ENCODE measurements at places on chromosomes 6 and 20.

DNA sequence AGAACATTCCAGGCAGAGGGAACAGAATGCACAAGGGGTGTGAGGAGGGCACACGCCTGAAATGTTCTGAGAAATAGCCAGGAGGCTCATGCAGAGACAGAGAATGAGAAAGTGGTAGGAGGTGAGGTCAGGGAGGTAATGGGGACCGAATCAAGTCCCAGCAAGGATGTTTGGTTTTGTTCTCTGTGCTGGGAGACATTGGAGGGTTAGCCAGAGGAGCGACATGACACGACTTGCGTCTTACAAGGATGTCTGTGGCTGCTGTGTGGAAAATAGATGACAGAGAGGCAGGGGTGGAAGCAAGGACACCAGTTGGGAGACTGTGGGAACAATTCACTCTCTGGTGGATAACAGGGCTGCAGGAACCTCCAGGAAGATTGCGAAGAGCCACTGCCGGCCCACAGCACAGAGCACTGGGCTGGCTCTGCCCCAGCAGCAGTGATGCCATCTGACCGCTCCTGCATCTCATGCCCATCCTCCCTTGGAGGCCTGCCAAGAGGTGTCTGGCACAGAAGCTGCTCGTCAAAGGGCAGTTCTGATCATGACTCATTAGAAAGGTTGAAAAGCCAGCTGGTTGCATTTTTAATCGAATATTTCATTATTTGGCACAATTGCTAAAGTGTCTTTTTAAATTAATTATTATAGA is 57.7 kb upstream of the CD83 start:
- no peak for DNase-seq

GRCh38 chr6:170206317-170206621 is 84.6 kb downstream of the DLL1 start:
- DNase-seq: no peak

- DNase-seq: no peak
These were observed 81.9 kb downstream of the LYRM4 start for GRCh38 chr6:5178806-5179205.

DNA sequence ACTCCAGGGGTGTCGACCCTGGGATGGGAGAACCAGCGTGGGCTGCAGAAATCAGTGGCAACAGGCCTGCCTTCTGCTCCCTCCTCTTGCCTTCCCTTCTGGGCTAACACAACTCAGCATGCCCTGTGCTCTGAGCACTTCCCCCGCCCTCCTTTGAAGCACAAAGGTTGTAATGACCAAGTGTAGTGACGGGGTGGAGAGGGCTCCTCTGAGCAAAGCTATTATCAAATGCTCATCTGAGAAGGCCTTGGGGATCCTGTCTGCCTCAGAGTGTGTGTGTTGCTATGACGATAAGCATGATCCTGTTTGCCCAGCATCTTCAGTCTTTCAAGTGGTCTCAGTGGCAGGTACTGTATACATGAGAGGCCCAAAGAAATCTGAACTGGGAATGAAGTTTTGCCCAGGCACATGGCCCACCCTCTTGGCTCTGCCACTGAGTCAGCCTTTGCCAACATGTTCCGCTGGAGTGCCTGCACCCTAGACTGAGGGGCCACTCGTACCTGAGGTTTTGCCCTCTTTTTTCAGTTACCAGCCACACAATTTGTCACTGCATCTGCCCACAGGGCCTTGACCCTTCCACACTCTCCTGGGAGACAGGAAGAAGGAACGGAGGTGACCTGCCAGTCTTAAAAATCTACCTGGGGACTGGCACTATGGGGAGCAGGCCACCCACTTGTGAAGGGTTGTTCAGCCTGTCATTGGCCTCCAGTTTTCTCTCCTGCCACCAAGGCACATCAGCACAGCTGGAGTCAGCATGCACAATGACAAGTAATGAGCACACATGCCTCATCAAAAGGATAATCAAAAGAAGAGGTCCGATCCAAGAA is 74.5 kb downstream of the GFOD1 start:
- no peak for DNase-seq

- no peak for DNase-seq
These were observed 198.6 kb downstream of the ZDHHC14 start for GRCh38 chr6:157579467-157580031.

DNA sequence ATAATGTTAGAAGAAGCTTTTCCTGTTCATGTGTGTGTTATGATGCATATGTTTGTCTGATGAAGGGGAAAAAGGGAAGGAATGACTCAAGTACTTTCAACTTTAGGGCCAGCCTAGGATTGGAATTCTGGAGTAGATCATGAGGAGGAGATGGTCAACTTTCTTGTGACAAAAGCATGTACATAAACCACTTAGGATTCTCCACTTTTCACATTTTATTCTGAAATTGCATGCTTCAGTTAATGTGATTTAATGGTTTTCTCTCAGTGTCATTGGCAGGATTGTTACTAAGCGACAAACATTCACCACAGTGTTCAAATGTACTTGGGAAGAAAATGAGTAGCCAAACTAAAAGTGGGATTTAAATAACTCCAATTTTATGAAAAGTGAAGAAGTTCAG is 80.1 kb downstream of the UTRN start:
- no peak for DNase-seq

DNA sequence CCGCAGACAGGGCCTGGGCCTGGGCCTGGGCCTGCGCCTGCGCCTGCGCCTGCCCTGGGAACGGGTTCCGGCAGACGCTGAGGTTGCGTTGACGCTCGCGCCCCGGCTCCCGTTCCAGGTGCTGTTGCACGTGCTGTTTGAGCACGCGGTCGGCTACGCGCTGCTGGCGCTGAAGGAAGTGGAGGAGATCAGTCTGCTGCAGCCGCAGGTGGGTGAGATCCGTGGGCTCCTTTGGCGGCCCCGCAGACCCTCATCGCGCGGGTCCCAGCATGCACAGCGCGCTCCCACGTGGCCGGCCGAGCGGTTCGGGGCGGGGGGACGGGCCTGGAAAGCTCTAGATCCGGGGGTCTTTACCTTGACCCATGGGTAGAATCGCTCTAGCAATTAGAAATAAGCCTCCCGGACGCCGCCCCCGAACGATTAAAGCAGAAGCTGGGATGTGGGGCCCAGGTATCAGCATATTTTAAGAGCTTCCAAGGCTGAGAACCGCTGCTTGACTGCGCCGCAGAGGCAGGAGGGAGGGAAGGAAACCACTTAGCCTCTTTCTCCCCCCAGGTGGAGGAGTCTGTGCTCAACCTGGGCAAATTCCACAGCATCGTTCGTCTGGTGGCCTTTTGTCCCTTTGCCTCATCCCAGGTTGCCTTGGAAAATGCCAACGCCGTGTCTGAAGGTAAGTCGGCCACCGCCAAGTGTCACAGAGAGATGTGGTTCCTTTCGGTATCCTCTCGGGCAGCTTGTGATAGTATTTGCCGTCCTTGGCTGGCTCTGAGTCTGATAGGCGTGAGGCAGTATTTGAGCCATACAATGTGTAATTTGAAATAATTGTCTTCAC is 508 bp downstream of the NOP56 start:
- DNase-seq: no peak

GRCh38 chr6:129786548-129786947 is 74.6 kb downstream of the TMEM244 start:
- DNase-seq: no peak

DNA sequence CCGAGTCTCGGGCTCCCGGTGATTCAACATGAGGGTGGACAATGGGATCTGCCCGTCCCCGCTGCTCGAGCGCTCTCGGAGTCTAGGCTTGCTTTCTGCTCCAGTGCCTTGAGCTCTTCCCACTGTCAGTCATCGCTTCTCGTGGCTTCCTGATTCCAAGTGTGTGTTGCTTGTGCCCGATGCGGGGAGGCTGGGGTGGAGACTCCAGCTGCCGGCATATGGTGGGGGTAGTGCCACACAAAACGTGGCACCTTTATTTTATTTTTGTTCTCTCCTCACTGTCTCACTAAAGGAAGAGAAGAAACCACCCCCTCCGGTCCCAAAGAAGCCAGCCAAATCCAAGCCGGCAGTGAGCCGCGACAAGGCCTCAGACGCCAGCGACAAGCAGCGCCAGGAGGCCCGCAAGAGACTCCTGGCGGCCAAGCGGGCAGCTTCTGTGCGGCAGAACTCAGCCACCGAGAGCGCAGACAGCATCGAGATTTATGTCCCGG is 14.8 kb upstream of the MYL9 start:
- no peak for DNase-seq

GRCh38 chr6:124590001-124590400 is 372.2 kb upstream of the RNF217 start:
- no peak for DNase-seq

GRCh38 chr20:4883051-4883450 is 118.3 kb downstream of the SLC23A2 start:
- DNase-seq: no peak

- DNase-seq: no peak
These were observed 28.1 kb downstream of the TOMM6 start for GRCh38 chr6:41815587-41815986.

DNA sequence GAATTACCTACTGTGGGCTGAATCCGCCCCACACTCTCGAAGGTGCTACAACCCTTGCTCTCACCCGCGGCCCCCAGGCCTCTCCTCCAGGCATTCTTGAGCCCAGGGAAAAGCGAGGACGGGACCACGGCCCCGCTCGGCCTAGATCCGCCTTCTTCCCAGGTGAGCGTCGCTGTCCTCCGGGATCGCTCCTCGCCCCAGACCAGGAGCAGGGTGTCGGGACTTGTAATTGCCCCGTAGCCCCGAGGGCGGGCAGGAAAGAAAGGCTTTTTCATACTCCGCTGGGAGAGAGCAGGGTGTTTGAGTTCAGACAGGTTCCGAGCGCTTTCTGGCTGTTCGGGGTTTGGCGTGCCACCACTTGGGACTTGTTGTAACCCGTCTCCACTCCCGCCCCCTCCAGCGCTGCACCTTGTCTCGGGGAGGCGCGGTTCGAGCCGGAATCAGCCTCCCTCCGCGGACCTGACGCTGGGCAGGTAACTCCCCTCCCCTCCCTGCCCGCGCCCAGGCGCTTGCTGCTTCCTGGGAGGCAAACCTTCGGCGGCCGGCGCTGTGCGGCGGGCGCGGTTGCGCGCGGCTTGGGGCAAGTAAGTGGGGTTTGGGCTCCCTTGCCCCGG is at the start of gene FAM83B:
Gene FAM83B, plus strand, starts transcription at position 529 of the 614 bp plus-strand sequence. CDS start 23,476 bp downstream, outside the sequence.
- no peak for DNase-seq

DNA sequence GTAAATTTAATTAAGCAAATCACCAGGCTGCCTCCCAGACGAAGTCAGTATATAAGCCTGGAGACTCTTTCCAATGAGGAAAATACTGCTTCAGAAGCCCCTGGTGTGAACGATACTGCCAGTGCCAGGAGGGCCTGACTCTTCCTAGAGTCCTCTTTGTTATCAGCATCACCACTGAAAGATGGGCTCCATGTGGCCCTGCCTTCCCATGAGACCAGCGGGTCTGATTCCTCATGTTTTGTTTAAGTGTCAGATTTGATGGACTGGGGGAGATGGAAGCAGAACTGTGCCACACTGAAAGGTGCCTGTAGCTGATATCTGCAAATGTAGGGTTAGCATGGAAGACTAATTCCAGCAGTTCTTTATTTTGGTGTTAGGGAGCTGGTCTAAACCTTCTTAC is 7.9 kb downstream of the NQO2 start:
- DNase-seq: no peak

- no peak for DNase-seq
These were observed 37.8 kb downstream of the MUC22 start for GRCh38 chr6:31048099-31048498.

DNA sequence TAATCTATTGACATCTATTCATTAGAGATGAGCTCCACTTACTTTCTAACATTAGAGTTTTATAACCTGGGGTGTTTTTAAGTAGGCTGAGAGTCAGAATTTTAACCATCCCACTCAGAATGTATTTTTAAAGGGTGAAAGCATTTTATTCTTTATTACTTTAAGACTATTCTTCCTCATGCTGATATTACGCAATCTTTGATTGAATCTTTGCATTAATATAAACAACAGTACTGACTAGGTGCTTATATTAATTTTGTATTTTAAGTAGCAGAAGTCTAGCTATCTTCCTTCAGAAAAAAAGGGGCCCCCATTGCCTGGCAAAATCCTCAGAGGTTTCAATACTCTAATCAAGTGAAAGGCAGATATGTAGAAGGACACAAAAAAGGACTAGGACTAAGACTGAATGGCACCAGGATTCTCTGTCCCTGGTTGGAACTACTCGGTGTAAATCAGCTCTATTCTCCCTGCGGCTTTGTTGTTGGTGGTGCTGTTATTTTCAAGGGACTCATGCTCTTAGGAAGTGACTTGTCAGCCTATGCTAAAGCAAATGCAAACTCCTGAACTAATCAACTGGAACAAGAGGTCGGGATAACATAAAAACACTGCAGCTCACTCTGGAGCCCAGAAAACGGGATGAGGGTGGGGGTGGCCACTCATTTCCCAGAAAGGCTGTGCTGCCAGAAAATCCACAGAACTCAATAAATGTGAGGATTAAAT is 1324.4 kb downstream of the GRIK2 start:
- no peak for DNase-seq

DNA sequence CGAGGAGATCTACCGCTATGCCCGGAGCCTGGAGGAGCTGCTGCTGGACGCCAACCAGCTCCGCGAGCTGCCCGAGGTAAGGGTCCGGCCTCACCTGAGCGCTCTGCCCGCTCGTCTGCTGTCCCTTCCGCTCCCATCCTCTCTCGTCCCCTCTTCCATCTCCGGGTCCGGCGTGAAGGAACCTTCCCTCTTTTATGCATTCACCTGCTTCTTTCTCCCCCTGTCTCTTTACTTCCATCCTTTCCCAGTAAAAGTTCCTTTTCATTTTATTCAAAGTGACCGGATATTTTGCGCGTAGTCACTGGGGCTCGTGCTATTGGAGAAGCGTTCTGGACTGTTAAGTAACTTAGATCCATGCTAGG is 516 bp downstream of the LRRC1 start:
- DNase-seq: no peak

- DNase-seq: no peak
These were observed 374.9 kb upstream of the JAG1 start for GRCh38 chr20:11048739-11049138.

GRCh38 chr20:19583532-19584175 is 174.4 kb upstream of the RIN2 start:
- peak; percentile 47 for DNase-seq

DNA sequence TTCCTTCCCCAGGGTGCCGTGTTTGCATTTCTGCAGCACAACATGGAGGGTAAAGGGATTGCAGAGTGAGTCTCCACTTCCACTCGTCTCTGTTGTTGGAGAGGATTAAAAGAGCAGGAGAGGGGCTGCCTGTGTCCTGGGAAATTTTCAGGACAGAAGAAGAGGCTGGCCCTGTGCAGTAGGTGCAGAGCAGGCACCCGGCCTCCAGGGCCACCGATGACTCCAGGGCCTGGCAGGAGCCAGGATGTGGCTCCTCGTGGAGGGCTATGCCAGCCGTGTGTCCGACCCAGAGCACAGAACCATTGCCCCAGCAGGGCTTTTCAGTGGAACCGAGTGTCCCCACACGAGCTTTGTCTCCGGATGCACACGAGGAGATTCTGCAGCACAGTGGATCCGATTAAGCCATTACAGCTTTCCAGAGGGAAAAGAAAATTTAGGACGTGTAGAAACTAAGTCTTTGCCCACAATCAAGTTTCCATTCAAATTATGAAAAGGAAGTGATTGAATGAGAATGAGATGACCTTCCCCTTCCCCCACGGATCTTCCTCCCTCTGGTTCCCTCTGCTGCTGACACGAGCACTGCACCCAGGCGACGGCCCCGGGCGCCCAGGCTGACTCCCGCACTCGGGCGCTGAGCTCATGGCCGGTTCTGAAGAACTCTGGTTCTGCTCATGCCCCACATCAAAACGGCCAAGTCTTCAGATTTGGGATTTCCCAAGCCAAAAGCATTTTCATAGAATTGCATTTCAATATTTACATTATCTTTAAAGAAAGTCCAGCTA is 43.1 kb upstream of the UNC93A start:
- DNase-seq: no peak

Data from KBM-7 (cell line).